IMR-90 (cell line): ENCODE measurements at places on chromosomes 1 and 21. TPM values are rescaled to one million over a fixed set of nuclear protein-coding genes. Genes with fewer than 3 reads are reported as not detected.

GRCh38 chr1:119015547-119015946 lies 27.4 kb upstream of the TBX15 start:
- DNase-seq = no peak

- DNase-seq = no peak
Observed at GRCh38 chr1:167808690-167809089, 86.9 kb downstream of the MPZL1 start.

DNA sequence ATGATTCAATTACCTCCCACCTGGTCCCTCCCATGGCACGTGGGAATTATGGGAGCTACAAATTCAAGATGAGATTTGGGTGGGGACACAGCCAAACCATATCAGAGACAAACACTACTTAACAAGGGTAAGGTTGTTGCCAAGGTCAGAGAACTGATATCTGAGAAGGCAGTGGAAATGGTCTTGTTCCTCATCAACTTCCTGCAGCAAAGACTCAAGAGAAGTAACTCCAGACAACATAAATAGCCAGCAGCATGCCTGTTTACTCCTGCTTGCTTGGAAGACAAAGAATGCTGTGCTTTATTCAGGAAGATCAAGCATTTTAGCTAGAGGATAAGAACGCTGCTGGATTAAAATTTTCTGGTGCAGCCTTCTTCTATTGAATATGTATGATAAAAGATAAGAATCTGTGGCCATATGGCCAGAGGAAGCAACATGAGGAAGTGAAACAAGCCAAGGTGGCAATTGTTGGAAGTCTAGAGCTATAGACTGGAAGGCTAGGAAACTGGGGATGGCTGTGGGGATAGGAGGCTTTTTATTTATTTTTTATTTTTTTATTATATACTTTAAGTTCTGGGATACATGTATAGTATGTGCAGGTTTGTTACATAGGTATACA lies 36.4 kb downstream of the DDAH1 start:
- no peak for DNase-seq

GRCh38 chr1:89822109-89822962 lies 1.5 kb downstream of the LRRC8D start:
- DNase-seq = no peak

- no peak for DNase-seq
Observed at GRCh38 chr1:6006882-6007281, 14.7 kb upstream of the NPHP4 start.

DNA sequence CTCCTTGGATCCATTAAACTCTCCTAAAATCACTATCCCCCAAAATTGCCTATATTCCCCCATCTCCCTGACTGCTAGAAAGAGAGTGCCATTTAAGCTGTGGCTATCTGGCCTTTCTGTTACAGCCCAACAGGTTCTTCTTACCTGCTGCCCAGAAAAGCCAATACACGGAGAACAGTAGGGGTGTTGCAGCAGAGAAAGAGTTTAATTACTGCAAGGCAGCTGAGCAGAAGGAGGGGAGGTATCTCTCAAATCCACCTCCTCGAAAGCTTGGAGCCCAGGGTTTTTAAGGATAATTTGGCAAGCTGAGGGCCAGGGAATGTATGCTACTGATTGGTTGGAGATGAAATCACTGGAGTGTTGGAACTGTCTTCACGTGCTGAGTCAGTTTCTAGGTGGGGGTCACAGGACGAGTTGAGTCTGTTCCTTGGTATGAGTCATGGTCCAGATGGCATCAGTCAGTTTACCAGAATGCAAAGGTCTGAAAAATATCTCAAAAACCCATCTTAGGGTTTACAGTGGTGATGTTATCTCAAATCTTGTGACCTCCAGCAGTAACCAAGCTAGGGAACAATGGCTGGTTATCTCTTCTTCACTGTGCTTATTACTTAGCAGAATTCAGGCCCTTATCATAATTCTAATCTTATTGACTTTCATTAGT lies 89.8 kb downstream of the SMYD3 start:
- DNase-seq = peak; percentile 73

DNA sequence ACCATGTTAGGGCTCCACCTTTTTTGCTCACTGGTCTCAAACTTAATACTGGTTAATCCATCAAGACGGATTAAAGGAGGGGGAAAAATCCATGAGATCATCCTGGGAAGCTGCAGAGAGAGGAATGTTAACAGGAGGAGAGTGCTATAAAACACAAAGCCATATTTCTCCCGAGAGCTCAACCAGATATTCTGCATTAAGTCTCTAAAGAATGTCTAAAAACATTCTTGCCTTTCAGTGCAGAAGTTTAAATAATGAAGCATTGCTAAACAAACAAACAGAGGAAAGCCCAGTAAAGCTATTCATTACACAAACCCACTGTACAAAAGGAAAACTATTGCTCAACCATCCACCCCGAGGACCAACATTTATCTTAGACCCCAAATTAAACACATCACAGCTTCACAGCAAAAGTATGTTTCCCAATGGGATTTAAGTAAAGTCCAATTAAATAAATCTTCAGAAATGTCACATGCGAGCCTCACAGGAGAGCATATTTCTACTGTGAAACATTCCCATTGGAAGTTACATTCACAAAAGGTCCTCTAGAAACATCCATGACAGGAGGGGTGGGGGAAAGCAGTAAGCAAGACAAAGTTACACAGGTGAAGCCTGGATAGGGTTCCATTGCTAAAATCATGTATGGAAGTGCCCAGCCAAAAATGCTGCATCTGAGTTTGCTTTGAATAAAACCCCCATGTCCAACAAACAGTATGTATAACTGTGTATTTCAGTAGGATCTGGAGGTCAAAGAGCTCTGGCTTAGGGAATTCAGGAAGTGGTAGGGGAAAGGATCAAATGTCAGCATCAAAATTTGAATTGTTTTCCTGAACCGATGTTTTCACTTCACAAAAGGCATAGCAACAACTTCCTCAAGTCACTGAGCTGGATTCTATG lies 23.3 kb downstream of the DUSP10 start:
- DNase-seq = peak; percentile 94

DNA sequence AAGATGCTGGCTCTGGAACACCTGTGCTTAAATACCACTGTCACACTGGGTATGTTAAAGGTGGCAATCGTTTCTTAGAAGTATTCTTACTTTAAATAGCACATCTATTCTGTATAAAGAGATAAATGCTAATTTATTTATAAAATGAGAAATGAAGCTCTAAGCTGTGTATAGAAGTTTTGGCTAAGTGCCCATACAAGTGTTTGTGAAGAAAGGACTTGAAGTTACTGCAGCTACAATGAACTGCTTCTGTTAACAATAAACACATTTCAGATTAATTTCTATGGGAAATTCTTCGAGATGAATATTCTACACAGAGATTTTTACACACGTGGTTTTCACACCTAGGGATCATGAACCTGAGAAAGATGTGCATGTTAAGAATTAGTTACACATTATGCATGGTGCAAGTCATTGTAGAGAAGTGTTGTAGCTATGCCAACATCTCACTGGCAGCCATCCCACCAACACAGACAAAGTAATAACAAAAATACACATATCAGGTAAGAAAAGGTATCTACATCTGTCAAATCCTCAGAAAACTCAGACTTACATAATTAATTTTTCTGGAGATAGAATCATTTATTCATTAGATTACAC lies 16.2 kb downstream of the COL24A1 start:
- no peak for DNase-seq

- DNase-seq = peak; percentile 72
Observed at GRCh38 chr21:37253991-37254390, 13.1 kb downstream of the VPS26C start.

The TMEM39B gene
- 4.4 and 6.5 TPM in 2 replicates for total RNA-seq

The NCAM2 gene
- 5.0 and 5.6 TPM in 2 replicates for total RNA-seq

The FNDC10 gene
- total RNA-seq = 0.28 and 0.36 TPM in 2 replicates
